Activated naive CD4-positive, alpha-beta T cell treated with anti-CD3 and anti-CD28 coated beads, Interleukin-2, amount 50 U/mL, for 72 hours (primary cell): ENCODE measurements at places on chromosomes 13 and 19. TPM values are rescaled to one million over a fixed set of nuclear protein-coding genes. Genes with fewer than 3 reads are reported as not detected.

DNA sequence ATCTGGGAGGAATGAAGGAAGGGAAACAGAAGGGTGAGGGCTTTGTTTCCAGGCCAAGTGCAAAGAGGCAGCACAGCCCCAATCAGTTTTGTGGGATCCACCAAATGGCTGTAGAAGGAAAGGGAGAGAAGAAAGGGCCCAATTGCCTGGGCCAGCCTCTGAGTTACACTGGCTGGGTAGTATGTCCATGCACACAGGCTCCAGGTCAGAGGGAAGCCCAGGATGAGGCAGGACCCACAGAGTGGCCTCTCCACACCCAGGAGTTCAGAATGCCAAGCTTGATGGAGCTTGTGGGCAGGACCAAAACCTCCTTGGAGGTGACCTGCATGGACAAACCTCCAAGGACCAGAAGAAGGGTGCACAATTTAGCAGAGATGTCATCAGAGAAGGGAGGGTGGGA lies 178.2 kb upstream of the TSHZ3 start:
- DNase-seq, result no peak

- no peak for DNase-seq
These were observed 120.0 kb downstream of the ITGBL1 start for GRCh38 chr13:101572456-101572855.

Gene ZNF256
- 5.0 TPM for total RNA-seq

Gene ZNF835
- total RNA-seq, result 1.7 TPM

Gene LRRC25
- total RNA-seq, result not detected

Gene PRSS57
- not detected for total RNA-seq
